ENCODE measurements at places on chromosomes 4 and X.

- DNase-seq, result no peak
Measured at GRCh38 chr4:110484767-110485166, 8.8 kb downstream of the ENPEP start.

DNA sequence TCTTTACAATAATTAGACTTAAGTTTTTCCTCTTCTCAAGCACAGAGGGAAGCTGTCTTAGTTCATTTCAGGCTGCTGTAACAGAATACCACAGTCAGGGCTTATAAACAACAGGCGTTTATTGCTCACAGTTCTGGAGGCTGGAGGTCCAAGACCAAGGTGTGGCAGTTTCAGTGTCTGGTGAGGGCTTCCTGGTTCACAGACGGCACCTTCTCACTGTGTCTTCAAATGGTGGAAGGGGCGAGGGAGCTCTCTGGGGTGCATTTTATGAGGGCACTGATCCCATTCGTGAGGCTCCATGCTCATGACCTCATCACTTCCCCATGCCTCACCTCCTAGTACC, 115.7 kb upstream of the MXRA5 start:
- no peak for DNase-seq

GRCh38 chr4:78058591-78059523, 1.7 kb downstream of the FRAS1 start:
- DNase-seq, result no peak

GRCh38 chrX:38103857-38104812, 97.8 kb downstream of the SYTL5 start:
- no peak for DNase-seq

DNA sequence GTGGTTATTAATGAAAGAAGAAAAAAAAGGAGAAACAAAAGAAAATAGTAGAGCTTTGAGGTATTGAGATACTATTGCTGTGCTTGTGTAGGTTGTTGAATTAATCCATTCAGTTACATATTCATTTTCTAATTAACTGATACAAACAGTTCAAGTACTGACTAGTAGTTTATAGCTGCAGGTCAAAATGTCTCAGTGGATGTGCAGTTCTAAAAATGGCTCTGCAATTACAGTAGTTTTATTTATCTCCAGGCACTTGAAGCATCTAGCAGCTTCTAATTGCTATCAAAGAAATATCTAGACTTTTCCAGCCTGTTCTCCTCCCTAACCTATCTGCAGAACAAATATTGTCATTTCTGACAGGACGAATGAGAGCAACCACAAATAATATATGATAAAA, 1887.7 kb upstream of the PCDH7 start:
- DNase-seq, result no peak

- no peak for DNase-seq
Measured at GRCh38 chr4:87406462-87406861, 15.5 kb upstream of the HSD17B11 start.

GRCh38 chr4:61739887-61740286, 539.8 kb downstream of the ADGRL3 start:
- no peak for DNase-seq

DNA sequence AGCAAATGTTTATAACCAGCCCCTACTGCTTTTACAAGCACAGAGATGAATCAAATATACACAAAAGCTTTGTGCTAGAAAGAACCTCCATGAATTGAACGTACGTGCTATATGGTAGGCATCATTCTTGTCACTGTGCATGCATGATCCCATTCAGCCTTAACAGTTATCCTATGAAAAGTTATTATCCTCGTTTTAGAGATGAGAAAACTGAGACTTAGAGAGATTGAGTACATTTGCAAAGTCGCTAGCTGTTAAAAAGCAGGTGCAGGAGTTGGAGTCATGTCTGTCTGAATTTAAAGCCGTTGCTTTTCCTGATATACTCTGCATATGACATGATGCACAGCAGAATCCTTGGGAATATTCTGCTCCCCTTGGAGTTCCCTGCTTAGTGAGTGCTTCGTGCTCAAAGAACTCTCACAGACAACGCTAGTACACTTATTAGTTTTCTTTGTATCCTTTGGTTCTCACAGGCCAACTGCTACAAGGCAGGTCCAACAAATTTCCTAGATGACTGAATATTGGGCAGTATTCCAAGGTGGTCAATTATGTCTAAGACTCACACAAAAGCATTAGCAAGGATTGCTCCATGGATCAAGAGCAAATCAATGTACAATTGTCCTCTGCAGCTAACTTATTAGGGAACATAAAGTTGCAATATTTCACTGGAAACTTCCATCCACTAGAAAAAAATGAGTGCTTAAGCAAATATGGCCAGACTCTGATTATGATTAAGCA, 42.8 kb upstream of the TRIM2 start:
- DNase-seq, result no peak

DNA sequence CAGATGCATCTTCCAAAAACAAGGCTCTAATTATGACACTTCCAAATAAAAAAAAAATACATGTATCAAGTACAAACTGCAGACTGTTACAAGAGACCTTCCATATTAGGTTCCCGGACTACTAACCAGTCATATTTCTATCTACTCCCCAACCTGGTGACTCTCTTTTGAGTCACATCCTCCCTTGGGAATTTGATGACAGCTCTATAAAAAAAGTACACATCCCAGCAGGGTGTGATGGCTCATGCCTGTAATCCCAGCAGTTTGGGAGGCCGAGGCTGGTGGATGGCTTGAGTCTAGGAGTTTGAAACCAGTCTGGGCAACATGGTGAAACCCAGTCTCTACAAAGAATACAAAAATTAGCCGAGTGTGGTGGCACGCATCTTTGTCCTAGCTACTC, 14.9 kb downstream of the RPGR start:
- DNase-seq, result no peak

- no peak for DNase-seq
Measured at GRCh38 chr4:66123831-66124413, 453.6 kb upstream of the EPHA5 start.

GRCh38 chr4:113404167-113404571, 354.7 kb downstream of the ANK2 start:
- no peak for DNase-seq

- no peak for DNase-seq
Measured at GRCh38 chr4:41747230-41748055, 1.1 kb downstream of the PHOX2B start.

DNA sequence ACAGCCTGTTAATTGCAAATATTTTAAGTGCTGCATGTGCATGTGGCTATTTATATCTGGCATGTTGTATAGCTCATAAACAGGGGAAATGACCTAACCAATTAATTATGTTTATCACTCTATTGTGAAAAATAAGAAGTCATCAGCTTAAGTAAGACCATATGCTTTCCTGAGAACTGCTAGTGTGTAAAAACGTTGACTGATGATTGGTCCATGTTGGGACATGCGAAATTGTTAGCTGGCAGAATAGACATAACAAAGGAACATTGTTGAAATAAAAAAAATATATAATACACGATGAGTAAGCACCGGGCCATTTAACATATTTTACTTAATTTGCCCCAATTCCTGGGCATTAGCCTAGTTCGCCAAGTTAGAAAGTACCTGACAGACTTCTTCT, 207.5 kb downstream of the ANK2 start:
- DNase-seq, result no peak

DNA sequence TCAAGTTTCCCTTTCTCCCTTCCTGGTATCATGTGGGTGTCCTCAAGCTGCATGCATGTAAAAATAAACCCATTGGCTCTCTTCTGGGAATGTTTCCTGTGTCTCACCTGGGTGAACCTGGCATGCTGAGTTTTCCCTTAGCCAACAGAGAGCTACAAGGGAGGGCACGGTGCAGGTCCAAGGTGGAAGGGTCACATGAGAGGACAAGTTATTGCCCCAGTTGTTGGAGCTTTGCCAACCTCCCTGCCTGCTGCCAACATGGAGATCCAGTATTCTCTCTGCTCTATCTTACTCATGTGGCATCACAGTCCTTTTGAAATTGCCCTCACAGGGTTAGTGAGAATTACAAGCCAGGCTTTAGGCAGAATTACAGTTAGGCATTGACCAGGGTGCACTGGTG, 196.1 kb upstream of the GYPA start:
- DNase-seq, result no peak

GRCh38 chr4:165583341-165583740, 204.5 kb downstream of the CPE start:
- DNase-seq, result no peak

- DNase-seq, result no peak
Measured at GRCh38 chr4:148060264-148061140, 328.6 kb downstream of the ARHGAP10 start.

DNA sequence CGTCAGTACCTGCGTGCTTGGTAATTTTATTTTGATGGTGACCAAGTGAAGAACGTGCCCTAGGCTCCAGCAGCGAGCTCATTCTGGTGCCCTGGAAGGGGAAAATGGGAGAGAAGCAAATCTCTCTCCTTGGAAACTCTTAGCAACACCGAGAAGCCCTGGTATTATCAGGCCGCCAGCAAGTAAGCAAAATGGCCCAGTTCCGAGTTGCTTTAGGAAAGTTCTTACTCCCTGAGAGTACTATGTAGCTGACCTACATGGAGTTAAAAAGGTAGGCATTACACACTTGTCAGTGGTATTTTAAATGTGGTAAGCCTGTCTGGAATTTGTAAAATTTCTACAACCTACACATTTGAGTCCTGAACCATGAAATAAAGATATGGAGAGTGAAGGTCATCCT, 146.4 kb downstream of the CPEB2 start:
- DNase-seq, result no peak

DNA sequence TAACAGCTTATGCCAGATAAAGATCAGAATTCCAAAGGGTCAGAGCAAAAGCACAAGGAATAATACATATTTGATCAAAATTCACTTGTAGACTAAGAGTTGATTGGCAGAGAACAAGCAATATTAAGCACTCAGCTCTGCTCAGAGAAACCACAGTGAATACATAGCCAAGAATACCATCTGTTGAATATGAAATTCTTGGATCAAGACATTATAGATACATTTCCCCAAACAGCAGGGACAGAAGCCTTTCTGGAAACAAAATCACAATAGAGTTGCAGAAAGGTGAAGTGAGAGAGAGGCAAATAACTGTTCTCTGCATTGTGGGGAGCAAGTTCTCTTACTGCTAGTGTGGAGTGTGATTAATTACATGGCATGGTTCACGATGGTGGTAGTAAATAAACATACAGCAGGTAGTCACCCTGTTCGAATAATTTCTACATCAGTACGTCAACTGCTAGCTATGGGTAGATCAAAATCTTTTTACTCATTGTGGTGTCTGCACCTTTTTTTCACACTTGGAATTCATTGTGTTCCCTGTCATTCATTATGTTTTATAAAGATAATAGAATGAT, 366.7 kb downstream of the PCDH7 start:
- DNase-seq, result no peak

- DNase-seq, result no peak
Measured at GRCh38 chr4:40811956-40812355, 62.2 kb downstream of the NSUN7 start.

- no peak for DNase-seq
Measured at GRCh38 chr4:182918791-182919302, 1.7 kb upstream of the DCTD start.

DNA sequence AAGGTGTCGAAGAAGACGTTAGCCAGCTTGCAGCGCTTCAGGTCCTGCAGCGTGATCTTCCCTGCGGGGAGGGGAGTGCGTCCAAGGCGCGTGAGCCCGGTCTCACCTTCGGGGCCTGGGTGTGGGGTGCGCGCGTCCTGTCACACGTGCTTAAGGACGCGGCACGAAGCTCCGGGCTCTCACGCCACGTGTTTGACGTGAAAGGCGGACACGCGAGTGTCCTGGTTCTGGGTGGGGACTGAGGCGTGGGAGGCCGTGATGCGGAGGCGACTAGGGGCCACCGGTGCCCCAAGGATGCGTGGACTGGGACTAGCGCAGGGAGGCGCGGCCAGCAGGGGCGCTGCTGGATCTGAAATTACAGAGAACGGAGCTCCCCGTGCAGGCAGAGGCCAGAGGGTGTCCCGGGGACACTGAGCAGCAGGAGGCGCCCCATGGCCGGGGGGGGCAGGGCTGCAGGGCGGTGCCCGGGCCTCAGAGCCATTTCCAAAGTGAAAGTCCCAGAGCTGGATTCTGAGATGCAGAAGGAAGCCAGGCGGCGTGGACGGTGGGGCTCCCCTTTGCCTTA, 20.3 kb upstream of the GTPBP6 start:
- no peak for DNase-seq

GRCh38 chr4:146342600-146343192, 128.4 kb downstream of the REELD1 start:
- no peak for DNase-seq

DNA sequence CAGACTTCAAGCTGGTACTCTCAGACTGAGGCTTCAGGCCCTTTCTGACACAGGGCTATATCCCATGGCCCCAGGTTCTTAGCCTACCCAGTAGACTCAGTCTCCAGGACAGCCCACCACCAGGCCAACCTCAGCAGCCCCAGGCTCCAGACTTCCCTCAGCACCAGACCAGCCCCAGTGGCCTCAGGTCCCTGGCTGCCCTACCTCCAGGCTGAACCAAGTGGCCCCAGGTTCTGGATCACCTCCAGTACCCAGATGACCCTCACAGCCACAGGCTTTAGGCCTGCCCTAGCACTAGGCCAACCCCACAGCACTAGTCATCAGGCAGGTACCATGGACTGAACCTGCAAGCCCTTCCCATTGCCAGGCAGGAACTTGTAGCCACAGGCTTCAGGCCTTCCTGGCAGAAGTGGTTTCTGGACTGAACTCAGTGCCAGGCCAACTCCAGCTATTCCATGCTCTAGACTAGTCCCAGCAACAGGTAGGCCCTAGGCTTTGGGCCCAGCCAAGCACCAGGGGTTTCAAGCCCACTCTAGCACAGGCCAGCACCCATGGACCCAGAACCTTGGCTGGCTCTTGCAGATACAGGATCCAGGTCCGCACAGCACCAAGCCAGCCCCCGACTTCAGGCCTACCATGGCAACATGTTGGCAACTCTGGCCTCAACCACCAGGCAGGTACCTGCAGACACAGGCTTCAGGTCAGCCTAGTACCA, 45.7 kb upstream of the MAGED4 start:
- no peak for DNase-seq

DNA sequence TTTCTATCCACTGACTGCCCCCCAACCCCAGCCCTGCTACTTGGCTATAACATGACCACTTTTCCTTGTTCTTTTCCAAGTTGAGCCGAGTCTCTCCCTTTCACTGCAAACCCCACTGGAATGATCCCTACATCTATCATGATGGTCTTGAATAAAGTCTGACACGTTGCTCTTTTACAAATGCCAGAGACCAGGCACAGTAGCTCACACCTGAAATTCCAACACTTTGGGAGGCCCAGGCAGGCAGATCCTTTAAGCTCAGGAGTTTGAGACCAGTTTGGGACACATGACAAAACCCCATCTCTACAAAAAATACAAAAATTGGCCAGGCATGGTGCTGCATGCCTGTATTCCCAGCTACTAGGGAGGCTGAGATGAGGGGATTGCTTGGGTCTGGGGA, 100.9 kb downstream of the WDFY3 start:
- DNase-seq, result no peak

GRCh38 chr4:70778888-70779422, 57.2 kb downstream of the RUFY3 start:
- no peak for DNase-seq
